ENCODE measurements at places on chromosomes 6 and 20.
A peak's percentile ranks its signal among the peaks of the same experiment; 100 is the strongest.

GRCh38 chr6:15081447-15081846 lies 164.4 kb upstream of the JARID2 start:
- DNase-seq = no peak

- DNase-seq = no peak
These were observed 63.7 kb upstream of the CTNNBL1 start for GRCh38 chr20:37630166-37630565.

GRCh38 chr6:88650029-88650619 lies 313.3 kb downstream of the RNGTT start:
- DNase-seq = no peak

GRCh38 chr6:12228447-12229146 lies 61.6 kb upstream of the EDN1 start:
- no peak for DNase-seq

DNA sequence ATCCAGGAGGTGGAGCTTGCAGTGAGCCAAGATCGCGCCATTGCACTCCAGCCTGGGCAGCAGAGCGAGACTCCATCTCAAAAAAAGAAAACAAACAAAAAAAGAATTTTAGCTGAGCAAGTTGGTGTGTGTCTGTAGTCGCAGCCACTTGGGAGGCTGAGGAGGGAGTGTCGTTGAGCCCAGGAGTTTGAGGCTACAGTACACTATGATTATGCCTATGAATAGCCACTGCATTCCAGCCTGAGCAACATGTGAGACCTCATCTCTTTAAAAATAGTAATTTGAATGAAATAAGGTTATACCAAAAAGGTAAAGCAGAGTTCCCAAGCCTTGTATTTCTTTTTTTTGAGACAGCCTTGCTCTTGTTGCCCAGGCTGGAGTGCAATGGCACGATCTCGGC lies 19.8 kb downstream of the MTRES1 start:
- no peak for DNase-seq

- no peak for DNase-seq
These were observed at the start of gene MLIP for GRCh38 chr6:54111341-54112045. TSS of gene MLIP (plus strand) at chr6:54111443. CDS start at chr6:54111480, 37 bp downstream.

DNA sequence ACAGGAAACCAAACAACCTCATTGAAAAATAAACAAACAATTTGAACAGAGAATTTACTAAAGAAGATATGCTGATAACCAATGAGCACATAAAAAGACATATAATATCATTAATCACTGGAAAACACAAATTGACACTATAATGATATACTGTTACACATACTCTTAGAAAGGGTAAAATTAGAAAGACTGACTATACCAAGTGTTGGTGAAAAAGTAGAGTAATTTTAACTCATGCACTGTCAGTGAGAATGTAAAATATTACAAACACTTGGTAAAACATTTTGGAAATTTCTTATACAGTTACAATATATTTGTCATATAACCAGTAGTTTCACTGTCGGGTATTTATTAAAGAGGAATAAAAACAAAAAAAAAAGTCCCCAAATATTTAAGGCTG lies 1139.2 kb upstream of the GJE1 start:
- DNase-seq = no peak

DNA sequence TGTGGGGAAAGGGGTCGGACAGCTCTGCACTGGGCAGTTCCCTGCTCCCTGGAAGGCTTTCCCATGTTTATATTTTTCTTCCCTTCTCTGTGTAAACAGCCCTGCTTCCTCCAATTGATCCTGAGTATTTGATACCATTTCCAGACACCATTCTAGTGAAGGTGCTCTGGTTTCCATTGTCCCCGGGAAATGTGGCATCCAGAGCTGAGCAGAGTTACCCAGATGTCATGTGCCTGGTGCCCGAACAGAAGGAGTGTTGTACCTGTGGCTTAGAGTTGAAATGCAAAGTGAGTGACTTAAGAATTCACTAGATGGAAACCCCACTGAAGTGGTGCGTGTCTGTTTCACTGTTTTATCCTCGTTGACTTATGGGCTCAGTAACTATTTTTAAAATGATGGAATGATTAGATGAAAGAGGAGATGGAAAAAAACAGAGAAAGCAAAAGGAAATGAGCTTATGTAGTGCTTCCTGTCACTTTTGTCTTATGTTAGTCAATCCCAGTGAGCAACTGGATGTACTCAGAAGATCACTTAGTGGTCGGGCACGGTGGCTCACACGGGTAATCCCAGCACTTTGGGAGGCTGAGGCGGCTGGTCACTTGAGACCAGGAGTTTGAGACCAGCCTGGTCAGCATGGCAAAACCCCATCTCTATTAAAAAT lies 83.8 kb downstream of the SASH1 start:
- DNase-seq = no peak

DNA sequence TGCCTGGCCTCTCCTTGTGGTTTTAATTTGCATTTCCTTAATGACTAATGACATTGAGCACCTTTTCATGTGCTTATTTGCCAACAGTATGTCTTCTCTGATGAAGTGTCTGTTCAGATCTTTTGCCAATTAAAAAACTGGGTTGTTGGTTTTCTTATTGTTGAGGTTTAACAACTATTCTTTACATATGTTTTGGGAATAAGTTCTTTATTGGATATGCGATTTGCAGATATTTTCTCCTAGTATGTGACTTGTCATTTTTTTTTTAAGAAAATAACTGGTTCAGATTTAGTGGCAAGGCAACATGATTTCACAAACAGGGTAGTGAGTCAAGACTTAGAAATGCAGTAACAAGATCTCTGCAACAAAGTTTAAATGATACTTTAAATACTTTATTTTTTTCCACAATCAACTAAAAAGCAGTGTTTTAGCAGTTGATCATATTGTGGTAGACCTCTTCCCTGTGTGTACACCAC lies 67.8 kb downstream of the TIAM2 start:
- no peak for DNase-seq

DNA sequence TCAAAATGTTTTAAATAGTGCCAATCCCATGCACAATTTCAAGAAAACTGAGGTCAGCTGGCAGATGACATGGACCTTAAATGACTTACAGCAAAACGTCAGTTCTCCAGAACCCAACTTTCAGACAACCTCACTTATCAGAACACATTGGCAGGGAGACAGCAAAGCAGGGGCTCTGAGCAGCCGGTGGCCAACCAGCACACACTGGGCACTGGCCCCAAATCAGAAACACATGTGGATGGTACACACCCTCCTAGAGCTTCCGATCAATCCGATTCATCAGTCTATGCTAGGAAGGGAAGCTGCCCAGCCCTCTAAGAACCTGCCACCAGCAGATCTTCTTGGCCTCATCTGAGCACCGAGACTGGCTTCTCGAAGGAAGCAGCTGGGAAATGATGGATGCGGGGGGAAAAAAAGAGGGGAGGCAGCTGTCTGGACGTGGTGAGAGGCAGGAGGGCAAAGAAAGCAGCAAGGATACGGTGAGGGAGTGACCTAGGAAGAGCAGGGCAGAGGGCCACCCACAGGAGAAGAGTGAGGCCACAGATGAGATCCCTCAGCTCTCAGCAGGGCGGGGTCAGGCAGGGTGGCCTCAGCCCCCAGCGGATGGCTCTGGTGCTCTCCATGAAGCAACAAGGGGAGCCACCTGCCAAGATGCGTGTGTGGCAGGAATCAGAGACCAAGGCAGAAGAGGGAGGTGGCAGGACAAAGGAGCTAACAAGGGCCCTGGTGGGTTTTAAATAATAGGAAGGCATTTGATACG lies 32.9 kb downstream of the TAF4 start:
- DNase-seq = no peak

- DNase-seq = no peak
These were observed 11.8 kb upstream of the FOXF2 start for GRCh38 chr6:1377526-1377925.

- no peak for DNase-seq
These were observed 101.9 kb downstream of the LIN28B start for GRCh38 chr6:105058846-105059245.

DNA sequence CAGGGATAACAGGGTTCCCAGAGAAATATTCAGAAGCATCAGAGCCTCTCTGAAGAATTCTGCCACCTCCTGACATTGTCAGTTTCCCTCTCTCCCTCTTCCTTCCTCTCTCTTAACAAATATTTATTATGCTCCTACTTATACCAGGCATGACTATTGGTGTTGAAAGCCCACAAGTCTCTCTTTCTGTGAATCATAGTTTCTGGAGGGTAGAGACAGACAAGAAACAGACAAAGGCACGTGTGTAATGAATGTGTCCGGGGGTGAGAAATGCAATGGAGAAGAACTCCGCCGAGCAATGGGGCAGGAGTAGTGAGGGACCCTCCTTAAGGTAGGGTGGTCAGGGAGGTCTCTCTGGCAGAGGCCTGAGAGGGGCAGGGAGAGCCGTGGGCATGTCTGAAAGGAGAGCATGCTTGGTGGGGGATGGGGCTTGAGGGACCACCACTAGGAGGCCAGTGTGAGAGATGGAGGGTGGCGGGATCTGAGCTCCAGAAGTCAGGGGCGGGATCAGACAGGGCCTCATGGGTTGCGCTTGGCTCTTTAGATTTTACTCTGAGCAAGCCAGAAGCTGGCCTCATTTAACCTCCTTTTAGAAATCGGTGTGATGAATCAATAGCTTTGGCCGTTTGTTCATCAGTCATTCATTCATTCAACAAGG lies 57.3 kb downstream of the EYA2 start:
- DNase-seq = no peak

- DNase-seq = no peak
These were observed at the start of gene PPP1R3G for GRCh38 chr6:5084781-5085647. TSS of gene PPP1R3G (plus strand) at chr6:5085341. CDS start at chr6:5085486, 145 bp downstream.

- no peak for DNase-seq
These were observed 31.4 kb downstream of the TBC1D32 start for GRCh38 chr6:121302882-121303281.

- DNase-seq = no peak
These were observed 9.6 kb upstream of the SPDEF start for GRCh38 chr6:34565722-34566137.

DNA sequence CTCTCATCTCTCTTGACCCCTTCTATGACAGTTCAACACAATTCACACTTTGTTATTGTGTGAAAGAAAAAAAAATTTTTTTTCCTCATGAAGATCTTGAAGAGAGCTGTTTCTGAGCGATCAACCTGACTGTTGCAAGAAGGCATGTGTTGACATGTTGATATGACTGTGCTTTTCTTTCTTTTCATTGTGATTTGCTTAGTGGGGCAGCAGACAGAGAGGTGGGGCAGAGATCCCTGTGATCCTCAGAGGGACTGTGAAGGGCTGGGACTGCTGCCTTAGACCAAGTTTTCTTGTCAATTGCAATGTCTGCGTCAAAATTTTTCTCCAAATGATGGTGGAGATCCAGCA lies 70.8 kb upstream of the IYD start:
- no peak for DNase-seq

DNA sequence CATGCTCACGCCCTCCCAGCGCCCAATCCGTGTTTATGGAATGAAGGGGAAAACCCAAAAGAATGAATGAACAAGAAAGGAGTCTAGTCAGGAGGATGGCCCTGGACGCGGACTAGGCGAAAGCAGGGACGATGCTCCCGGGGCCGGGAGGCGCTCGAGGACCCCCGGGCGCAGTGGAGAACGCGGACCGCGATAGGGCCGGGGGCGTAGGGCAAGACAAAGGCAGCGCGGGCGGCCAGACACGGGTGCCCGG lies 758 bp downstream of the GCLC start:
- no peak for DNase-seq

DNA sequence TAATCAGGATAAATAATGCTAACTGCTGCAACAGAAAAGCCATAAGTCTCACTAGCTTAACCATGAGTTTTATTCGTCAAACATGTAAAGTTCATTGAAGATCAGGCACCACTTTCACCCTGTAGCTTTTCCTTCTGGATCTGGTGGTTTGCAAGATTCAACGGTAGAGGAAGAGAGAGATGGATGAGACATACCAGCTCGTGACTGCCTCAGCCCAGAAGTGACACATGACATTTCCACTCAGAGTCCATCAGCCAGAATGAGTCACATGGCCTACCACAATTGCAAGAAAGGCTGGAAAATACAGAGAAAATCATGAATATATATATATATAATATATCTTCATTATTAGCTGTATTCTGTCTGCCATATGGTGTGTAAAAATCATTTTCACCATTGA lies 29.0 kb downstream of the SPTLC3 start:
- DNase-seq = no peak

GRCh38 chr20:16580147-16580546 lies 6.9 kb upstream of the KIF16B start:
- peak; percentile 34 for DNase-seq

- no peak for DNase-seq
These were observed 18.0 kb downstream of the STX7 start for GRCh38 chr6:132494954-132495353.

DNA sequence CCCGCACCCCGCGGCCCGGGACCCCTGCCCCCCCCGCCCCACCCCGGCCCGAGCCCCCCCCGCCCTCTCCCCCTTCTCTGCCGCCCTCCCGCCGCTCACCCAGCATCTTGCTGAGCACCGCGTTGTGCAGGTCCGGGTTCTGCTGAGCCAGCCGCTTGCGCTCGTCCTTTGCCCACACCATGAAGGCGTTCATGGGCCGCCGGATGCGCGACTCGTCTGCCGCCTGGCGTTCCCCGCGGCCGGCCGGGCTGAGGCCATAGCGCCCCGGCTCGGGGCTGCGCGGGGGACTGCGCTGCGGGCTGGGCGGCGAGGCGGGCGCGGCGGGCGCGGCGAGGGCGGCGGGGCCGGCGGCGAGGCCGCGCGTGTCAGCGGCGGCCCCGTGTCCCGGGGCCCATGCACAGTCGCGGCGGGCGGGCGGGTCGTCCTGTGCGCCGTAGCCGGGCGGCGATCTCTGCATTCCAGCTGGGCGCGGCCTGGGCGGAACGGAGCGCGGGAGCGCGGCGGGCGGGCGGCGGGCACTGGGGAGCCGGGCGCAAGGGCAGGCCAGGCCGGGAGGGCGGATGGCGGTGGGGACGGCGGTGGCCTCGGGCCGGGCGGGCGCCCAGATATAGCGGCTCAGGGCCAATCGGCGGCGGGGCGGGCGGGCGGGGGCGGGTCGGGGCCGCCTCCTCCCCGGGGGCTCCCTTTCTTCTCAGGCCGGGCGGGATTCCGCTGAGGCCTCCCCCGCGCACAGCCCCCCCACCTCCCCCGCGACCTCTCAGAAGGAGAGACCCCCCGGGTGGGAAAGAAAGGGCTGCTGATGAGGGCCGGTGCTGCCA lies at the start of gene SOX18:
TSS of gene SOX18 (minus strand) at position 580 of the 818 bp plus-strand sequence. CDS start at position 457, 123 bp downstream.
- no peak for DNase-seq

GRCh38 chr6:16681260-16681873 lies 79.9 kb downstream of the ATXN1 start:
- no peak for DNase-seq

DNA sequence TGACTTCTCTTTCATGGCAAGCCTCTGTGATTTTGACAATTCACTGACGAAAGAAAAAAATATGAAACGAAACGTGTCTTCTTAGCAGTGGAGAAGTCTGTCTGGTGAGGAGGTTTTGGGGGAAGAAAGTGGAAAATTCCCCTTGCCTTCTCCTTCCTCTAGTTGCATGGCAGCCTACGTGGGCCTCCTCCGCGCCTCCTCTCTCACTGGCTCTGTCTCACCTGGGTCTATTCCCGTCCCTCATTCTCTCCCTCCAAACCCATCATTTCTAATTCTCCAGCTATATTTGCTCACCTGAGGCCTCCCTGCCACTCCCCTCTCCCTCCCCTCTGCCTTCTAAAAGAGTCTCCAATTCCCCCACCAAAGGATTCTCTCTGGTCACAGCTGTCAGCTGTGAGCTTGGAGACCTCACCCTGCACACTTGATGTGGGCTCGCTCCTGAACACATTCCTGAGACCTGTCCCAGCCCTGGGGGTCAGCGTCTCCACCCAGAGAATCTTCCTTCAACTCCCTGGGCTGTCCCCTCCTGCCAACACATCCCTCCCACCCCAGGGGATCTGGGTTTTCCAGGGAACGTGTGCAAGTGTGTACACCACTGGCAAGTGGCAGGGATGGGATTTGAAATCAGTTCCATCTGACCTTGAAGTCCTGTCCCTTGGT lies 159.6 kb upstream of the PMEPA1 start:
- DNase-seq = no peak

All from NCI-H2081 (cell line).